Cardiac fibroblast (primary cell): ENCODE measurements at places on chromosomes 4 and X.

GRCh38 chr4:148214529-148215166 lies 227.6 kb downstream of the NR3C2 start:
- DNase-seq = no peak

DNA sequence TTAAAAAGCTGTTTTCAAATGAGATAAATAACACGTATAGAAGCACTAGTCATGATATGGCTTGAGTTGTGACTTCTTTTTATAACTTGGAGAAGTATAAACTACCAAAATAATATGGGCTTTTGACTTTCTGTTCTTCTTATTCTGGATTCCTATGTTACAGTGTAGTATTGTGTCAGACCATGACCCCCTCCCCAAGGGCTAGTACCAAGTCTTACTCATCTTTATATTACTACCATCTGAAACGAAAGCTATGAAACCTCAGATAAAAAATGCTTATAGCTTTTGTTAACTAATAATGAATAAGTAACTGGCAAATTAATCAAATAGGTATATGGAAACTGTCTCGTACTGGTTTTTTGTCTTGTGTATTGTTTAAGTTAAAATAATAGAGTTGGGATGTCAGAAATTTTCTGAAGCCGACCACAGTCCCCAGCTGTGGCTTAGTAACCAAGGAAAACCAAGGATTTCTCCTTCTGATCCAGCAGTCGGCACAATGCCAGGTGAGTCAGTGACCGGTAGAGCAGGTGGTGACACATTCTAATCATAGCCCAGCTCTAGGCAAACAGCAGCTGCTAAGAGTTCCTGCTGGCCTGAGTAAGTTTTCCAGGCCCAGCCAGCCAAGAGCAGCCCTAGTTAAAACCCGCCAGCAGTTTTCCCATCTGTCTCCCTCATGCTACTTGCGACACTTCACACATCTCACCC lies 163.3 kb upstream of the PRDX4 start:
- peak; percentile 74 for DNase-seq

DNA sequence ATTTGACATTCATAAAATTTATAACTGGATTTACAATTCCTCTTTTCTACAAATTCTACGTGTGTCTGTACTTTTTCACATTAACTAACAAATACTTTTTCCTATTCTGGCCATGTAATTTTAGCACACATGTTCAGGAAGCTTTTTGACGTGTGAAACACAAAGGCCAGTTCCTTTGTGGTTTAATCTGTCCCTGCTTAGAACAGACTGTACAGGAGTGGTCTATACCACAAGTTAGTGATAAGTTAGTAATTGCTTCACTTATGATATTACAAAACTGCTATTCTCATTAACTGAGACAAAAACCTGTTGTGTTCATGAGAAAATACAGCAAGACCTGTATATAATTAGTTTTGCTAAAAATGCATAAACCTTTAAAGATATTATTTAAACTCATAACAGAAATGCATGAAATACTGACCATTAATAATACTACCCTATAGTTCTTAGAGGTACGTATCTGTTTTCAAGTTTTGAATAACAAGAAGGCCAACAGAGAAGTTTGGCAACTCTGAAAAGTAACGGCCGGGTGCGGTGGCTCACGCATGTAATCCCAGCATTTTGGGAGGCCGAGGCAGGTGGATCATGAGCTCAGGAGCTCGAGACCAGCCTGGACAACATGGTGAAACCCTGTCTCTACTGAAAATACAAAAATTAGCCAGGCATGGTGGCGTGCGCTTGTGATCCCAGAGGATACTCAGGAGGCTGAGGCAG lies 13.7 kb upstream of the AREG start:
- DNase-seq = peak; percentile 96

DNA sequence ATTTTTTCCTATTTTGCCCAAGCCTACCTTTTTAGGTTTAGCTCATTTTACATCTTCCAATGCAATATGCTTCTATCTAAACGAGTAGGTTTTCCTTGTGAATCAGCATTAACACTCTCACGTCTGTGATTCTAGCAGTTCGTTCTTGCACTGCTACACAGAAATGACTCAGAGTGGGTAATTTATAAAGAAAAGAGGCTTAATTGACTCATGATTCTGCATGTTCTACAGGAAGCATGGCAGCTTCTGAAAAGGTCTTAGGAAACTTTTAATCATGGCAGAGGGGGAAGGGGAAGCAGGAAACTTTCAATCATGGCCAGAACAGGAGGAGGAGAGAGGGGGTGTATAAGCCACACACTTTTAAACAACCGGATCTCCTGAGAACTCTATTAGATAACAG lies 44.9 kb downstream of the SPANXN1 start:
- no peak for DNase-seq

DNA sequence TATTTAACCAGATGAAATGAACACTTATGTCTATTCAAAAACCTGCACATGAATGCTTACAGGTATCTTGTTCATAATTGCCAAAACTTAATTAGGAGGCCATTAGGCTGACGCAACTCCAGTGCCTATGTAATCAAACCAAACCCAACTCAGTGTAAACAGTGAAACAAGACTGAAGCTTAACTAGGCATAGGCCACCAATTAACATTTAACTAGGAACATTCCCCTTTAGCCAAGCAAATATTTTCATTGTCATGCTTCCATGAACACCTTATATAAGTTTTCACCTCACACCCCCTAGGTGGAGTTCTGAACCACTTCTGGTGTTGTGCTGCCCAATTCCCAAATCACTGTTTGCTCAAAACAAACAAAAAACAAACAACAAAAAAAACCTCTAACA lies 686.0 kb downstream of the STPG2 start:
- no peak for DNase-seq

- DNase-seq = peak; percentile 96
These were observed 16.5 kb upstream of the RHOH start for GRCh38 chr4:40180356-40180755.

- DNase-seq = peak; percentile 82
These were observed 157.3 kb upstream of the LDB2 start for GRCh38 chr4:17055788-17056187.

GRCh38 chr4:67684839-67685531 lies 16.0 kb downstream of the UBA6 start:
- peak; percentile 50 for DNase-seq

GRCh38 chr4:189659287-189659686 lies 281.4 kb upstream of the FRG1 start:
- DNase-seq = no peak

DNA sequence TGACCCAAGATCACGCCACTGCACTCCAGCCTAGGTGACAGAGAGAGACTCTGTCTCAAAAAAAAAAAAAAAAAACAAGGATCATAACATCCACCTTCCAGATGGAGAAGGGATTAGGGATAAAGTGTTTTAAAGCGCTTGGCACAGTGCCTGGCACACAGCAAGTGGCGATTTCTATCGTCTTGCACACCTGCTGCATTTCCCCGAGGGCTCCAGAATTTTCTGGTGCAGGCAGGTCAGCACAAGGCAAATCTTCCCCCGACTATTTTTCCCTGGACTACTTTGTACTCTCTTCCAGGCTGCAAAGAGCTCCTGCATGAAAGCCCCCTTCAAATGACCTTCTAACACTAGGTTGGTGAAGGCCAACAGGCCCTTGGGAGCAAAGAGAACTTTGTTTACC lies 57.3 kb downstream of the APBB2 start:
- DNase-seq = no peak

DNA sequence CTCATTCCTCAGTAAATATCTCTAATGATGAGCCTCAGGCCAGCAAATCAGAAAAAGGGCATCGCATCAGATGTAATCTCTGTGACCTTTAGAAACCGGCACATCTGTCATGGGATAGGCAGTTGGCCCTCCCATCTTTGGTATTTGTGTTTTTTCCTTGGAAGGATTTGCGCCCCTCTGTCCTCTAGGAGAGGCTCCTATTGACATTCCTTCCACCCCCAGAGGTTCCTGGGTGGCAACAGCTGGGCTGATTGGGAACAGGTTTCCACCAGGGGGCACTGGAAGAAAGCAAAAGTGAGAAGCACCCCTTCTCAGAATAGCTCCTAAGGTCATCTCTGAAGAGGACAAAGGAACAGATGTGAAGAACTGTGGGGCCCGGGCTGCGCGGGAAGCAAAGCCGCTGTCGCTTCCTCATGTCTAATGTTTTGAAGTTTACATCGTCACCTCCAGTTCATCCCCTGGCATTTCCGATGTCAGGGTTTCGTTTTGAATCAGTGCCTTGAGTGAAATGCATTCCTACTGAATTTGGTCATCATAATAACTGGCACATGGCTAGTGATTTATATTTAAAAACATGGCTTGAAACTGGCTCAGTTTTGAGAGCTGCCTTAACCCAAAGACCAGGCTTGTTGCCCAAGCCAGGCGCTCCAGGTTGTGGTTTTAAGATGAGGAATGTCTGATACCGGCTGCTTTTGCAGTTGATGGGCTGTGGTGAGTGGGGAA lies 6.2 kb downstream of the TXK start:
- peak; percentile 88 for DNase-seq

DNA sequence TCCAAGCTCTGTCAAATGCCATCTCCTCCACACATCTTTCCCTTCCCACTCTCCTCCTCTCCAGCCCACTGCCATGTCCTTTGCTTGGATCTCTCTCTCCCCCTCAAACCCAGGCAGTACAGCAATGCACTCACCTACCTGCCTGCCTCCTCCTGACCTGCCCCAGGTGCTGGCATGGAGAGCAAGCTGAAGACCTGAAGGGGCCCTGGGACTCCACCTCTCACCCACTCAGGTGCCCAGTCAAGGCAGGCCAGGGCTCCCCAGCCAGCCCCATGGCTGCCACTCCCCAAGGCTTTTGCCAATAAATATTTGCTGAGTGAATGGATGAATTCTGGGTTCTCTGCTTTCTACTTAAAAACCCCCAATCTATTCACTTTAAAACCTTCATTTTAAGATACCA lies 12.6 kb upstream of the PHKA2 start:
- no peak for DNase-seq

- no peak for DNase-seq
These were observed 1.8 kb downstream of the PRDM8 start for GRCh38 chr4:80199004-80199560.
